ENCODE measurements at places on chromosomes 16 and 17. TPM values are rescaled to one million over a fixed set of nuclear protein-coding genes. Genes with fewer than 3 reads are reported as not detected.

The TPSG1 gene
- not detected for total RNA-seq

The MAPT gene
- total RNA-seq, result 93.3 TPM

The MCRIP1 gene
- total RNA-seq, result 36.2 TPM

GRCh38 chr16:4926928-4927327 is 10.0 kb downstream of the PPL start:
- no peak overlapping the region for H3K27ac ChIP-seq
- no peak for DNase-seq
- no peaks in the 10 kb centered on the region for H3K36me3 ChIP-seq
- no peak overlapping the region for H3K4me3 ChIP-seq

GRCh38 chr17:79395066-79395465 is 215.8 kb downstream of the RBFOX3 start:
- H3K27me3 ChIP-seq, result peaks cover 69% of the 10 kb centered on the region
- H3K4me1 ChIP-seq, result no peaks in the 10 kb centered on the region
- no peak for DNase-seq
- no peaks in the 10 kb centered on the region for H3K36me3 ChIP-seq
- H3K4me3 ChIP-seq, result no peak overlapping the region

- no peak overlapping the region for H3K27ac ChIP-seq
- peaks cover 2% of the 10 kb centered on the region for H3K27me3 ChIP-seq
- no peaks in the 10 kb centered on the region for H3K36me3 ChIP-seq
- no peak for DNase-seq
- H3K4me3 ChIP-seq, result no peak overlapping the region
- no peaks in the 10 kb centered on the region for H3K4me1 ChIP-seq
Observed at GRCh38 chr16:22631264-22631663, 120.6 kb downstream of the NPIPB5 start.

DNA sequence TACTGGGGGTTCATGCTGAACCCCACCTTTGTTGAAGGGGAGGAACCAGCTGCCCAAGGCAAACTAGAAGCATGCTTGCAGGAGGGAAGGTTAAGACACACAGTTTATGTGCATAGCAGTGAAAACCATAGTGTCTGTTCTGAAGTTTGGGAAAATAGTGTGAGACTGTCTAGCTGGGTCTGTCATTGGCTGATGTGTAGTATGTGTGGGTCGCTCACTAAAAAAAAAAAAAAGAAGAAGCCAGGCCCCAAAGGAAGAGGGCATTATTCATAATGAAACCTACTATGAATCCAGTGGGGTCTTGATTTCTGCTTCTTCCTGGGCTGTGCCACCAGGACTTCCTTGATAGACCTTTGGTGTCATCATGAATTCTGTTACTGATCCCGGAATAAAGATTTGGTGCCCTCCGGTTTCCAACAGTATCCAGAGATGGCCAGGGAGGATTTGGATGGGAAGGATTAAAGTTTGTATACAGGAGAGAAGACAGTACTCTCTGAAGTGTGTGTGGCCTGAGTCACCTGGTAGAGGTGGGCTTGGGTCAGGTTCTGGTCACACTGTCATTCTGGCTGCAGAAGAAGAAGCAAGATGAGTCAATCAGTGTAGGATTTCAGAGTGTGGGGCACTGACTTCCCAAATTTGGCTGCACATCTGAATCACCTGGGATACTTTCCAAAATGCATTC is 220.3 kb downstream of the PRKCA start:
- H3K36me3 ChIP-seq, result no peaks in the 10 kb centered on the region
- peak; percentile 22 for DNase-seq
- H3K27me3 ChIP-seq, result no peaks in the 10 kb centered on the region
- H3K27ac ChIP-seq, result peak overlapping the region; percentile 64

DNA sequence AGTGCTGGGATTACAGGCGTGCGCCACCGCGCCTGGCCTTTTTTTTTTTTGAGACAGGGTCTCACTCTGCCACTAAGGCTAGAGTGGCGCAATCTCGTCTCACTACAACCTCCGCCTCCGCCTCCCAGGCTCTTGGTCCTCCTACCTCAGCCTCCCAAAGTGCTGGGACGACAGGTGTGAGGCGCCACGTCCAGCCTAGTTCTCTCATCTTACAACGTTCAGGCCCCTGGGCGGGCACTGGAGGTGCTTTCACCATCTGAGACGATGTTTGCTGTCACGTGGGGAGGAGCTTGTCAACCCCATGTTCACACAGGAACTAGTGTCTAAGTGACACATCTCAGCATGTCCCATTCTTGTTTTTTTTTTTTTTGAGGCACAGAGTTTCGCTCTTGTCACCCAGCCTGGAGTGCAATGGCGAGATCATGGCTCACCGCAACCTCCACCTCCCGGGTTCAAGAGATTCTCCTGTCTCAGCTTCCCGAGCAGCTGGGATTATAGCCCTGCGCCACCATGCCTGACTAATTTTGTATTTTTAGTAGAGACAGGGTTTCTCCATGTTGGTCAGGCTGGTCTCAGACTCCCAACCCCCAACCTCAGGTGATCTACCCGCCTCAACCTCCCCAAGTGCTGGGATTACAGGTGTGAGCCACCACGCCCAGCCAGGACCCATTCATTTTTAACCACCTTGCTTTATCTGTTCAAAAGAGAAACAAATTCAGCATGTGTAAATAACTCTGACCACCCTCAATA is 5.2 kb upstream of the FANCA start:
- H3K27ac ChIP-seq, result no peak overlapping the region
- no peaks in the 10 kb centered on the region for H3K27me3 ChIP-seq
- H3K36me3 ChIP-seq, result no peaks in the 10 kb centered on the region
- H3K4me1 ChIP-seq, result no peaks in the 10 kb centered on the region
- no peak for DNase-seq

DNA sequence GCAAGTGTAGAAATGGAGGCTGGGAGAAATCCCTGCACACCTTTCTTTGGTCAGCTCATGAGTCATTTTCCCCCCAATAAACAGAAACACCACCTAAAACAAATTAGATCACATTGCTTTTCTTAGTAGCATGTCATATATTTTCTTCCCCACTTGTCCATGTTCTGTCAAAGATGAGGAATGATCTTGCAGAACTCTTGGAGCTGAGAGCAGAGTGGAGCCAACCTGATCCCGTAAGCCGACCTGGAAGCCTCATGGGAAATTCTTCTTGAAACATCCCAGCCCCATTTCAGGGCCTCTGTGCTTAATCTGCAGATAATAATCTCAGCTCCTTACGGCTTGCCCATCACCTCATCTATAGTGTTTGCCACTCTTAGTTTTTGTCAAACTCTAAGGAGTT is 284.6 kb upstream of the ELAC2 start:
- H3K36me3 ChIP-seq, result no peaks in the 10 kb centered on the region
- no peak for DNase-seq

GRCh38 chr16:69306031-69306430 is 5.1 kb upstream of the VPS4A start:
- H3K27ac ChIP-seq, result no peak overlapping the region
- H3K27me3 ChIP-seq, result no peaks in the 10 kb centered on the region
- H3K36me3 ChIP-seq, result no peaks in the 10 kb centered on the region
